Activated CD8-positive, alpha-beta T cell treated with anti-CD3 and anti-CD28 coated beads, Interleukin-2, amount 10 ng/mL, durations not matched to agents 7 days and 5 days (primary cell): ENCODE measurements at places on chromosomes 11 and 22.

DNA sequence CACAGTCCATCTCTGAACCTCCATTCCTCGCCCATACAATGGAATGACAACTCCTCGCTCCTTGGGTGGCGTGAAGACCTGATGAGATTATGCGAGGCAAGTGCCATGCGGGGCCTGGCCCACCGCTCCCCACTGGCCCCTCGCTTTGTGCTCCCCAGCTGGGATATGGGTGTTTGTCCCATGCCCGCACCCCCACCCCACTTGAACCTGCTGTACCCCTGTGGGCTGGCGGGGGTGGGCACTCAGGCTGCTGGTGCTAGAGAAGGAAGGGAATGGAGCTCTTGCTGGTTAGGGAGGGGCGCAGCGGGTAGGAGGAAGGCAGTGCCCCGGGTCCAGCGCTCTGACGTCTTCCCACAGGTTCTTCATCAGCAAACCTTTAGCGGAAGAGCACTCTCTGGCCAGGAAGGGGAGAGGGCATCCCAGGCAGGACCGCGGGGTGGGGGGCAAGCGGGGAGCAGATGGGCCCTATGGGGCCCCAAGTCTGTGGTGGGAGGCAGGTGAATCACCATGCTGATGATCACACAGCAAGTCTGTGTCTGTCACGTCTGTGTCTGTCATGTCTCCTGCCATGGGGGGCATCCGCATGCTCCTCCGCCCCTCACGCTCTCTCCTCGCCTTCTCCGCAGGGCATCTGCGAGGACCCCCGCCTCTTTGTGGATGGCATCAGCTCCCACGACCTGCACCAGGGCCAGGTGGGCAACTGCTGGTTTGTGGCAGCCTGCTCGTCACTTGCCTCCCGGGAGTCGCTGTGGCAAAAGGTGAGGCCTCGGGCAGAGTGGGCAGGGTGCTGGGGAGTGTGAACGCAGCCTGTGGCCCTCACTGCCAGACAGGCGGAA is 9.4 kb upstream of the OMP start:
- no peak for DNase-seq

DNA sequence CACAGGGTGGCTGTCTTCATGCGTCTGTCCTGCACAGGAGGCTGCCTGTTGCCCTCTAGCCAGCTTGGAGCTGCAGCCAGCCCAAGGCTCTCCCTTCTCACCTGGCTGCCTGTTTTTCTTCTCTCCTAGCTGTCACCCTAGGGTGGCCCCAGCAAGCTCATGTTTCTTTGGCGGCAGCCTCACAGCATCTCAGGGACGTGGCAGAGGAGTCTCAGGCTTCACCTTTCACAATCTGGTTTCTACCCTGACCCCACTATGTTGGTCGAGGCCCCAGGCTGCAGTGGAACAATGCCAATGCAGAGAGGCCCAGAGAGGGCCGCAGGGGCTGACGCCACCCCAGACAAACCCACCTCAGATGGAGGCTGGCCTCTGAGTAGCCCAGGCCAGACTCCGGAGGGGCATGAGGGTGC is 2.5 kb upstream of the CLDN5 start:
- no peak for DNase-seq

GRCh38 chr11:10041748-10042446 is 252.1 kb downstream of the SBF2 start:
- no peak for DNase-seq

- no peak for DNase-seq
These were observed 113.0 kb downstream of the ADAMTS15 start for GRCh38 chr11:130561441-130561881.

- peak; percentile 62 for DNase-seq
These were observed 1.8 kb upstream of the SHISAL1 start for GRCh38 chr22:44314425-44315067.

DNA sequence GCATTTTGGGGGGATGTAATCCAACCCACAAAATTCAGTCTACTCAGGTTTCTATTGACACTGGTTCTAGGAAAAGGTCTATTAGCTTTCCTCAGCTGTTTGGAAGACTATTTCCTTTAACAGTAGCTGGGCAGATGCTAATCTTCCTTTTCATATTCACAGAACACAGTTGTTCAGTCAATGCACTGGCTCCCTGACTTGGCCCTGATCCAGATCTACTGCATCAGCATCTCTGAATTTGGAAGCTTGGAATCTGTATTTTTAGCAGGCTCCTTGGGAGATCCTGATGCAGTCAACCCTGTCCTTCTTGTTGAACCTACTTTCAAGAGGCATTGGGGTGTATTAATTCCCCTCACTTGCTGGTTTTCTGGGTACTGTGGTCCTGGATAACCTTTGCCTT is 6.3 kb downstream of the HTATIP2 start:
- no peak for DNase-seq

- DNase-seq = peak; percentile 49
These were observed at the start of gene GUCD1 for GRCh38 chr22:24554313-24555164. Gene GUCD1, minus strand, starts transcription at chr22:24555138. Its CDS starts 147 bp downstream, at chr22:24554991.
